ENCODE measurements at places on chromosomes 11 and 22. TPM values are rescaled to one million over a fixed set of nuclear protein-coding genes. Genes with fewer than 3 reads are reported as not detected.
A peak's percentile ranks its signal among the peaks of the same experiment; 100 is the strongest.

The C22orf15 gene
- not detected for total RNA-seq

The LGR4 gene
- 22.8 TPM for total RNA-seq

The MRGPRE gene
- total RNA-seq: not detected

DNA sequence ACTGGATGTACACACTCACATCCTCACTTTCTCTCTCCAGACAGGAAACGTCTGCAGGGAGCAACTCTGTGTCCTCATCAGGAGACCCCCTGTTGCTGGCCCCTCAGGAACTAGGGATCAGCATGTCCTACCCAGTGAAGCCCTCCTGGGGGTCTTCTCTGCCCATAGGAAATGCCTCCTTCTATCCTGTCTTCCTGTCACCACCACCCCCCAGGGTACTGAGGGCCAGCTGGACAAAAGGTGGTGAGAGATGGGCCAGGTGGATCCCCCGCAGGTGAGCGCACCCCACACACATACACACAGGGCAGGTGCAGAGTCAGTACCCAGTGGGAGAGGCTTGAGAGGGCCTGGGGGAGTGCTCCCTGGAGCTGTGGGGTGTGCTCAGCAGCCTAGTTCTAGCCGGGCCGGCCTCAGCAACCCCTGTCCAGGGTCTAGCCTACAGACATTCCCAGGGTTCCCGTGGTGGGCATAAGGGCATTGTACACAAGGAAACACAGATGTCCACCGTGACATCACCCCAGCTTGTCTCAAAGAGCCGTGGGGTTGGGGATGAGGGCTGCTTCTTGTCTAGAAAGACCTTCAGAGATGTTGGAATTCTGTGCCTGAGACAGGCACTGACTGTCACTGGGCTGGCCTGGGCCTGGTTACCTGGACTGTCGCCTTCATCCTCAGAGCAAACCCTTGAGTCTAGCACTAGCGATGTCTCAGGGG lies 9.2 kb downstream of the GP1BB start:
- ATAC-seq: no peak

GRCh38 chr11:10601837-10602236 lies 33.4 kb upstream of the LYVE1 start:
- peak; percentile 63 for ATAC-seq

Data from esophagus mucosa (tissue), 1 donor.